ENCODE measurements at places on chromosomes 1 and 21. TPM values are rescaled to one million over a fixed set of nuclear protein-coding genes. Genes with fewer than 3 reads are reported as not detected.

The COL16A1 gene
- total RNA-seq: 3.6 TPM

The RXRG gene
- total RNA-seq: not detected

The SLC45A1 gene
- total RNA-seq: not detected

The MYBPH gene
- not detected for total RNA-seq

The SYCP1 gene
- not detected for total RNA-seq

- no peak for DNase-seq
Observed at GRCh38 chr1:248861616-248862015, 2.7 kb upstream of the ZNF692 start.

The AJAP1 gene
- total RNA-seq: not detected

DNA sequence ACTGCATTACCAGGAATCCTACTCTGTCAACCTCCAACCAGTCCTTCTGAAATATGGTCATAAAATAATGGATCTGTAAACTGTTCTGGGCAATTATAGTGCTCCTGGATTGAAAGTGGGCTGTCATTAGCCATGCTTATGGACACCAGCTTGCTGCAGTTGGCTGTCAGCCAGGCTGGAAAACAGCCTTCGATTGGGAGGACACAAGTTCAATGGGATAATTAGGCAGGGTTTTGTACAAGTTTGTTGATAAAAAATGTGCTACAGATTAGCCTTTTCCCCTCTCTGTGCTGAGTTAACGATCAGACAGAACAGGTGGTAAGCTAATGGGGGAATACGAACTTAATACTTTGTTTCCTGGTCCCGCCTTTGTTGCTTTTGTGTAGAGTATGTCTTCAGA is 413.9 kb downstream of the DUSP10 start:
- DNase-seq: no peak

The GJA4 gene
- not detected for total RNA-seq

The GBP6 gene
- 2.2 TPM for total RNA-seq

- DNase-seq: no peak
Observed at GRCh38 chr1:225319871-225320270, 108.0 kb downstream of the LBR start.

The FCRLA gene
- not detected for total RNA-seq

GRCh38 chr1:169586395-169587255 is at the start of gene F5:
Gene F5, minus strand, starts transcription at chr1:169586481. Its CDS starts 95 bp downstream, at chr1:169586386.
- DNase-seq: peak; percentile 63

The DDR2 gene
- 0.35 TPM for total RNA-seq

- DNase-seq: no peak
Observed at GRCh38 chr1:204623894-204624361, 61.6 kb downstream of the LRRN2 start.

DNA sequence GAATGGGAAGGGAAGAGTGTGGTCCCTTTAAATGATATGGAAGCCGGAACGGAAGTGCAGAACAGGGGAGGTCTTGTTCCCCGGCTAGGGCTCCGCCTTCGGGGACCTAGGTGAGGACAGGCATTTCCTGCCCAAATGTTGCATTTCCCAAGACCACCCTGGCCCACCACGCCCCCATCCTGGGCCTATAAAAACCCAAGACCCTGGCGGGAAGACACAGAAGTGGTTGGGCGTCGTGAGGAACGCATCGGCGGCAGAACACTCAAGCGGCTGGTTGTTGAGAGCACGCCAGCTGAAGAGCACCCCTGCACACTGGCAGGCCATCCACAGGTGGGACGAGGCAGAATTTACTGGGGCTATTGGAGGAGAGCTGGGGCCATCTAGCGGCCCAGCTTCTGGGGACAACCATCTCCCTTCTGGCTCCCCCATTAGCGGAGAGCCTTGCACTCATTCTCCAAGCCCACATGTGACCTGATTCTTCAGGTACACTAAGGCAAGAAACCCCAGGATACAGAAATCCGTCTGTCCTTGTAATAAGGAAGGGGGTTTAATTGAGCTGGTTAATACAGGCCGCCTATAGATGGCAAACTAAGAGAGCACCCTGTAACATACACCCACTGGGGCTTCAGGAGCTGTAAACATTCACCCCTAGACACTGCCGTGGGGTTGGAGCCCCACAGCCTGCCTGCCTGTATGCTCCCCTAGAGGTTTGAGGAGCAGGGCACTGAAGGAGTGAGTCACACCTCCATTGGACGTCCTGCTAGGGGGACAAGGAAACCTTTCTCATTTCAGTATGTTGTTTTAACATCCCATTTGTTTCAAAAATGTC is 1327.9 kb downstream of the BRINP3 start:
- DNase-seq: no peak

- no peak for DNase-seq
Observed at GRCh38 chr1:30524840-30525617, 198.4 kb downstream of the MATN1 start.

- DNase-seq: peak; percentile 64
Observed at GRCh38 chr1:167599957-167600581, 30.0 kb upstream of the RCSD1 start.

The SYT6 gene
- not detected for total RNA-seq

DNA sequence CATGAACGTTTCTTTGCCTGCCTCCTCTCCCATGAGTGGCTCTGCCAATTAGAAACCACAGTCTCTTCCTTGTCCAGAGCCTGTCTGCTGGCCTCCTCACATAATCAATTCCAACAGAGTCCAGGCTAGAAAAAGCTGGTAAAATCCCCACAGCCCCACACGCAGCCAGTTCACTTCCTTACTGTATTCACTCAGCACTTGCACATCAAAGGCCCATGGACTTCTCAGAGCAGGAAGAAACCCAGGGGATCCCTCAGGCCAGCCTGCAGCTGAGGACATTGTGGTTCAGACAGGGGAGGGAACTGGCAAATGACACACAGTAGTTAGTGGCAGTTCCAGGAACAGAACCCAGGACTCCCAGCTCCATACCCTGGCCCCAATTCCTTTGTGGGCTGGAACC is 171.6 kb upstream of the EDN2 start:
- no peak for DNase-seq

DNA sequence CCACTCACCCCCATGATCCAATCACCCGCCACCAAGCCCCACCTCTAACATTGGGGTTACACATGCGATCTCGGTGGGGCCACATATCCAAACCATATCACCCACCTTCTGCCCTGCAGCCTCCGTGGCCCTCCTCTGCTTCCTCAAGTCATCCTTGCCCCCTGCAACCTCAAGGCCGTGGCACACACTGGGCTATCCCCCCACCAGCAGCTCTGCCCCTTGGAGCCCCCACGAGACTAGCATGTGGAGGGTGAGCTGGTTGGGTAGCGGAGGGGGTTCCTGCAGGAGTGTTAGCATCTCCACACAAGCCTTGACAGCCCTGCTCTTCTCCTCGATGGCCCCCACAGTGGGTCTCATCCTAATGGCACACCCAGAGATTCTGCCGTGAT is 100.8 kb downstream of the TOMM20 start:
- DNase-seq: no peak

The PPT1 gene
- 120 TPM for total RNA-seq

DNA sequence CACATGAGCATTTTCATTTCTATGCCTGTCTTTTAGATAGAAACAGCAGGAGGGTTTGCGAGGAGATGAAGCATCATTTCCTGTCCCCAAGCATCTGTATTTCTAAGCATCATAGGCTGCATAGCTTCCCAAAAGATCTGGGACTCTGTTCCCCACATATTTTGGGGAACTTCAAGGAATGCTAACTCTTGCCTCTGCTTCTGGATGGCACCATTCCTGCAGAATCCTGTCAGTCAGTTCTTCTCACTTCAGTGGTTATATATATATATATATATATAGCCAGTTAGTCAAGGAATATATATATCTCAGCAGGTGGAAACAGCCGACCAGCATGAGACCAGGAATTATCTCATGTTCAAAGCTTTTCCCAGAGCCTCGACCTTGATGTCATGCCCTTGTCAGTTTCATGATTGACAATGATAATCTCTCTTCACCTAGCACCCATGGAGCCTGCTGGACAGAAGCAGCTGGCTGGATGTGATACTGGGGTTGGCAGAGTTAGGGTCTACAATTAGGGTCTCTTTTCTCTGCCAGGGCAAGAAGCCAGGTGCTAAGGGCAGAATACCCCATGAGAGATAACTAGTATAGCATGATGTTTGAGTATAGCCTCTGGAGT is 2.4 kb downstream of the PFKFB2 start:
- DNase-seq: no peak

- DNase-seq: peak; percentile 42
Observed at GRCh38 chr1:27306892-27307761, 14.8 kb upstream of the TMEM222 start.

- DNase-seq: peak; percentile 49
Observed at GRCh38 chr1:1309251-1310108, 1.1 kb downstream of the PUSL1 start.

The U2AF1 gene
- 33.5 TPM for total RNA-seq

- no peak for DNase-seq
Observed at GRCh38 chr21:29691616-29692491, 247.9 kb downstream of the GRIK1 start.

- no peak for DNase-seq
Observed at GRCh38 chr1:69523032-69523431, 44.7 kb upstream of the LRRC7 start.

DNA sequence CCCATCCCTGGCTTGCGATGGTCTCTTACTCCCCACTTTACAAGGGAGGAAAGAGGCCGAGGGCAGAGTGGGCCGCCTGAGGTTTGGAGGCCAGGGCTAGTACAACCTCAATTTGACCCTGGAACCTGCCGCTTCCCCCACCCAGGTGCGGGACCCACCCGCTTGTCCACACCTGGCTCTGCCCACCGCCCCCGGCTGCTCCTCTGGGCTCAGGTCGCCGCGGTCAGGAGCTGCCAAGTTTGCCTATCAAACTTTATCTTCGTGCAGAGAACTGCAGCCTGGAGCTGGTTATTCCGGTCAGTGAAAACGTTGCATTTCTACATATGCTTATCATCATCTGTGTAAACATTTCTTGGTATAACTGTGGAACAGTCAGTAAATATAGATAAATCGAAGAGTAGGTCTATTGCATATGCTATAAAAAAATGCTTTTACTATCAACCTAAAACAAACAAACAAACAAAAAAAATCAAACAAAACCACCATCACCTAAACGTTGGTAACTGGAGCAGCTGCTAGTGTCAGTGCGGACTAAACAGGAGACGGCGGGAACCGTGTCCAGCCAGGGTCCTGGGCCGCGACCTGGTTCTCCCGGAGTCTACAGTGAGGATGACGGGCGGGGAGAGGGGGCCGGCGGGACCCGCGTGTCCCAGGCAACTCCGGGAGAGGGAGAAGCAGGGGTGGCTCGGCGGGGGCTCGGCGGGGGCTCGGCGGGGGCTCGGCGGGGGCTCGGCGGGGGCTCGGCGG is 906 bp upstream of the ADARB1 start:
- peak; percentile 79 for DNase-seq

DNA sequence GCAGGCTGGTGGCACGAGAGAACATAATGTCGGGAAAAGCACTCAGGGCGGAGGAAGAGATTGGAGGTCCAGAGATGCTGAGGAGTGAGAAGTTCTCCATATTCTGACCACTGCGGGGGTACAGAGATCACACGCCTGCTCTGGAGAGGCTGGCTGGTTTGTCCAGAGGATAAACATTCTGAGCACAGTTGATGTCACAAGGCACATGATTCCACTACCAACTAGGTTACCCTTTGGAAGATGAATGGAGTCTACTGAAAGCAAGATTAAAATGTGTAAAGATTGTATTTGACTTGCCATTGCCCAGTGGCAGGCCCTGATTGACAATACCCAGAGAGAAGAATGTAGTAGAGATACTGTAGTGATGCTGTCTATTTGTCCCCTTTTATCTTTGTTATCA is at the start of gene SPATA46:
SPATA46 (minus strand) TSS at position 164 of the 400 bp plus-strand sequence; CDS start at position 100, 64 bp downstream.
- no peak for DNase-seq

The GUCA2B gene
- not detected for total RNA-seq

GRCh38 chr1:113129529-113130185 is 56.7 kb downstream of the LRIG2 start:
- DNase-seq: no peak

The TMPRSS2 gene
- total RNA-seq: 0.61 TPM

The KCNT2 gene
- 0.53 TPM for total RNA-seq

- DNase-seq: peak; percentile 46
Observed at GRCh38 chr1:50332941-50333594, 90.2 kb downstream of the DMRTA2 start.

DNA sequence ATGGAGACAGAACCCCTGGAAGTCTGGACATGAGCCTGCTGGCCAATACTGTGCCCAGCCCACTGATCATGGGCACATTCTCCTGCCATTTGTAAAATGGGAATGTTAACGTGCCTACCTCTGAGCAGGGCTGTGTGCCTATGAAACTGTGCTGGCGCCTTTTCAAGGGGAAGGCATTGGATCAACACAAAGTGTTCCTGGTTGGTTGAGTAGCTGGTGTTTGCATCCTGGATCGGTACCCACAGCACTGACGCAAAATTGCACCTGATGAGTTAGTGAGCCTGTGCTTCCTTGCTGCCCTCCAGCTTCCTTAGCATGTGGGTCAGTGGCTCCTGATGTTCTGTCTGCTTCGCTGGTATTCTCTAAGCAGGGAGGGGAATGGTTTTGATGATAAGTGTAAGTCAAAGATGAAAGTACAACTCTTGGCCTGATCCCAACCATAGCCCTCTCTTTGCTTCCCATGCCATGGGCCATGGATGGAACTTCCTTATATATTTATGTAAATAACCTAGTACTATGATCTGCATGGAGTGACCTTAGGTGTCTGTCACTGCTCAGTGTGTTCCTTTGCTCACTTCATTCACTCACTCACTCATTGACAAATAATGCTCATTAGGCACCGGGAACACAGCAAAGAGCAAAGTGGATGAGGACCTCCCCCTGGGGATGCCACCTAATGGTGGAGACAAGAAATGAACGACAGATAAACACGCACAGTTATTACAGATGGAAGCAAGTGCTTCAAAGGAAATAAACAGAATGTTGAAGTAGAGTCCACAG is 22.7 kb downstream of the MAB21L3 start:
- no peak for DNase-seq

The CGN gene
- total RNA-seq: 31.1 TPM

DNA sequence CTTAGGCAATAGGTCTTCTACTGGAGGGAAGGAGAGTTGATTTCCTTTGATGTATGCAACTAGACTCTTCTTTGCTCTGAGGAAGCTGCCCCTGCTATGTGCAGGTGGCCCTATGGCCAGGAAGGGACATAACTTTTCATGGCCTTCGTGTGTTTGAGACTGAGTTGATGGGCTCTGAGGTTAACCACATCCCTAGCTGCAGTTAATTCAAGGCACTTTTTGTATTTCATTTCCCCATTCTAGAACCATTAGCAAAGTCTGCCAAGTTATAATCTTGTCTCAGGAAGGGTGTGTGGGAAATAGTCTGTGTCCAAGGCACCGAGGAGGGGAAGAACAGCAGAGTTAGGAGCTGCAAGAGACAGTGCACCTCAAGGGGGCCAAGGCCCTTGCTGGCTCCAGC is 2.5 kb downstream of the FCRL4 start:
- DNase-seq: no peak

The SYNC gene
- total RNA-seq: 2.1 TPM

All from PC-9 (cell line).